Right forelimb (tissue), 1 donor: ENCODE measurements at places on chromosomes 4 and X.

- no peak for DNase-seq
Observed at GRCh38 chr4:42018451-42018850, 28.1 kb downstream of the SLC30A9 start.

DNA sequence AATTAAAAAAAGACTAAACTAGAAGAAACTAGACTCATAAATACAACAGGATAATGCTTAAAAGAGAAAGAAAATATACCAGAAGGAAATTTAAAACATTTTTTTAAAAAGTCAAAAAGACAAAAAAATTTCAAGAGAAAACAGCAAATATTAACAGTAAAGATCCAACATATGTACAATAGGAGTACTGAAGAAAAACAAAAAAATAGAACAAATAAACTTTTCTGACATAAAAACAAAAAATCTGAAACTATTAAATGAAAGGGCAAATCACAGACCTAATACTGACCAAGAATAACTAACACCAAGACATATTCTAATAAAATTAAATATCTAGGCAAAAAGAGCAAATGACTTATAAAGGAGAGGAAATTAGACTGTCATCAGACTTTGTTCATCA, 11.5 kb downstream of the DNAJB14 start:
- DNase-seq, result no peak

DNA sequence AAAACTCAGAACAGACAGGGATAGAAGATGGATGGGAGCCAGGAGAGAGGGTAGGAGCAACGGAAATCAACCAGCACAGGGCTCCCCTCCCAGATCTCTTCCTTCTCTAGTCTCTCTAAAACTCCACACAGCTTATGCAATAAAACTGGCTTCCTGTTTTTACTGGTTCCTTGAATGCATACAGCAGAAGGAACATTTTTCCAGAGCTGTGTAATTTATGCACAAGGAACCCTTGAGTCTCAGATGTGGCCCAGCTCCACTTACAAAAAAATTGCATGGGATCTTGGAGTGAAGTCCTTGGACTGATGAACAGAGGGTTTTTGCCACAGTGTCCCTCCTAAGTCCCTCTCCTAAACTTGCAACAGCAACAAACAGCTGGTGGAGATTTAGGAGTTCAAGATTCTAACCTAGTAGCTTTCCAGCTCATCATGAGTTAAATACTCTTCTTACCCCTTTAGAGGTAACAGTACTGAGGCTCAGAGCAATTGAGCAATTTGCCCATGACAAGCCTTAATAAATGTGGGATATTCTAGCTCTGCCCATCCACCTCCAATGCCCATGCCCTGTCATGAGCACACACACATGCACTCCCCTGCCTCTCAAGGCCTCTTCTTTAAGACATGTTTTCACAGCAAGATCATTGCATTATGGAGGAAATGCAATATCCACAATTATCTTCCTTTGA, 18.4 kb upstream of the CC2D2A start:
- no peak for DNase-seq

DNA sequence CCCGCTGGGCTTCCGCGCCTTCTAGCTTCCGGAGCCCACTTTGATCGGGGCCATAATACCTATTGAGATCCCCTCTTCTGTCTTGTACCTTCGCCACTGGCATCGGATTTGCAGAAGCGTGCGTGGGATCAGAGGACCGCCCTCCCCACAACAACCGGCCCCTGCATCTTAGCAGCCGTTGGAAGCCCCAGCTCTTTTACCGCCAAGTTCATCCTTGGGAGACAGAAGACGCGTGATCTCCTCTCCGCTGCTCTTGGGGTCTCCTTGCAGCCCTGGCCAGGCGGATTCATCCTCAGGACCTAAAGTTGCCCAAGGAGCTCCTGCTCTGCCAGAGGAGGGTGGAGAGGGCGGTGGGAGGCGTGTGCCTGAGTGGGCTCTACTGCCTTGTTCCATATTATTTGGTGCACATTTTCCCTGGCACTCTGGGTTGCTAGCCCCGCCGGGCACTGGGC, 1.6 kb downstream of the SLIT2 start:
- no peak for DNase-seq

DNA sequence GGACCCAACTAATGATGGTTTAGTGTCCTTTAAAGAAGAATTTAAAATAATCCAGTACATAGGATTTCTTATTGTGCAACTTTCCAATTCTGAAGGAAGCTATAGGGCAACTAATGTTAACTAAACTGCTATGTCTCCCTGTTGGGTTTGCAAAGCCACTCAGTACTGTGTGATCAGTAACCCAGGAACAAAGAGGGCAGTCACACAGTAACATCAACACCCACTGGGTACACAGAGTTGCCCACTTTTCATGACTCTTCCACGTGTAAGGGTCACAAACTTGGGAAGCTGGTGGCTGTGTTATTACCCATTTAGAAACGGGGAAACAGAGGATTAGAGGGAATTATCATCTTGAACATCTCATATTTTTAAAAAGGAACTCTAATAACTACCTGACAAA, 555.0 kb upstream of the DIPK2B start:
- DNase-seq, result no peak

DNA sequence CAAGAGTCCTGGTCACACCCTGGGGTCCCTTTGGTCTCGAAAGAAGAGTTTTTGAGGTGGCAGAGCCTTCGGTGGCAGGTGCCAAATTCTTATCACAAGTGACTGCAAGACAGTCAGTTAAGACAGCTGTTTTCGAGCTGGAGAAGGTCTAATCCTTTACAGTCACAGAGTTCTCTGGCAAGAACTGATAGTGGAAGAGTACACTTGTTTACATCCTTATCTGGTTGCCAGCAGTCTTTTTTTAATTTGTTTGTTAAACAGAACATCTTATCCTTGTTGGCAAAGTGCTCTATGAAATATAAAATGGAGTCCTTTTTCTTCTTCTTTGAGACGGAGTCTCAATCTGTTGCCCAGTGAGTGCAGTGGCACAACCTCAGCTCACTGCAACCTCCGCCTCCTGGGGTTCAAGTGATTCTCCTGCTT, 50.4 kb upstream of the ELOVL6 start:
- DNase-seq, result no peak

- DNase-seq, result no peak
Observed at GRCh38 chrX:153686711-153687110, 1.0 kb upstream of the SLC6A8 start.

GRCh38 chr4:119794681-119795080, 166.1 kb upstream of the PDE5A start:
- DNase-seq, result no peak

DNA sequence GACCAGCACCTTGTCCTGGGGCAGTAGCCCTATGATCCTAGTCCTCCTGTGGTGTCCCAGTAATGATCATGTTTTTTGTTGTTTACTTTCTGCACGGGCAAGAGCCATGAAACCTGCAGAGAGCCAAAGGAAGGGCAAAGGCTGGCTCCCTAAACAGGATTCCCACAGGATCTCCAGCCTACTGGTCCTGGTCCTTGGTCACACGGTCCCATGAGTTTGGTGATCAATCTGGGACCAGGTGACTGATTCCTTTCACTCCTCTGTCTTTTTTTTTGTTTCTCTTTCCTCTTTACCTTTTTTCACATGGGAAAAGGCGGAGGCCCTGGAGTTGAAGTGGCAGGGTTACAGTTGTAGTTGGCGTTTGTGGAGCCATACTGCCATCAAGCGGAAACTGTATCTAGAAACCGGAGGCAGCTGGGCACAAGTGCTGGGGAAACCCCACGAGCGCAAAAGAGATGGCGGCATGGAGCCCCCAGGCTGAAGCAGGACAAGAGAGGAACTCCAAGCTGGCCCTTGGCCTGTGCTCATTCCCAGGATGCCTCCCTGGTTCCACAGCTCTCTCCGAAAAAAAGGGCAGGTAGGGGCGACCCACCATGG, 34.6 kb downstream of the NBDY start:
- DNase-seq, result no peak

DNA sequence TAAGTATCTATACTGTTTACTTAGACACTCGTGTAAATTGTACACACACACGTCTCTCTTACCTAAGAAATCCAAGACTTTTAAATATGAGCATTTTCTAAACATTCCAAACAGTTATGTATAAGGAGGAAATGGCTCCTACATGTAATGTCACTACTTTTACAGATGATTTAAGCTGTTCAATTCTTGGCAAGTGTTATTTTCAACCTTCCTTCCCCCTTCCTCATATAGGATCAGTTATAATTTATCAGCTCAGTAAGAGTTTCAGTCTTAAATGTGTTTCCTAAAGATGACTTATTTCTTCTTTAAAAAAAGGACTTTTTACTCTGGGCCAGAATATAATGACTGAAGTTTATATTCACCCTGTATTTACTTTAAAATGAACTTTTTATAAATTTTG, 601.1 kb downstream of the ANKRD50 start:
- DNase-seq, result no peak

GRCh38 chr4:1237981-1238675, 10.8 kb downstream of the CTBP1 start:
- DNase-seq, result peak; percentile 39

DNA sequence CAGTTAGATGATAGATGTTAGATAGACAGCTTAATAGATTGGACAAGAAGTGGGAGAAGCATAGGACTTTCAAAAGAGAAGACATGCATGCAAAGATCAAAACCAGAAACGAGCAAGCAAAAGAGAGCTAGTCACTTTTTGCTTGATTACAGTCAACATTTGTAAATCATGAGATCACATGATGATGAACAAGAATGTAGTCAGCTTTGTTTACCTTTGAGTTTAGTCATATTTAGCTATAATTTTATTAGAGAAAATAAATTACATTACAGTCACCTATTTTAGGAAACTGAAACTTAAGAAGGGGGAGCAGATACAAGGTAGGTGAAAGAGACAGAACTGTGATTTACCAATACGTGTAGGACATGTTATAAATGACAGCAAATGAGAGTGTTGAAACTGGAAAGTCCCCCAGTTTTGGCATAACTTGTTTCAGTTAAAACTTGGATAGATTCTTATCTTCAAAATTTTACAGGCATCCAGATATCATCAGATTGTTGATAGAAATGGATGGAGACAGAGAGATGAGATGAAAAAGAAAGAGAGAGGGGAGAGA, 1083.1 kb upstream of the PCDH10 start:
- no peak for DNase-seq

GRCh38 chr4:132026816-132027215, 1122.3 kb upstream of the PCDH10 start:
- no peak for DNase-seq

DNA sequence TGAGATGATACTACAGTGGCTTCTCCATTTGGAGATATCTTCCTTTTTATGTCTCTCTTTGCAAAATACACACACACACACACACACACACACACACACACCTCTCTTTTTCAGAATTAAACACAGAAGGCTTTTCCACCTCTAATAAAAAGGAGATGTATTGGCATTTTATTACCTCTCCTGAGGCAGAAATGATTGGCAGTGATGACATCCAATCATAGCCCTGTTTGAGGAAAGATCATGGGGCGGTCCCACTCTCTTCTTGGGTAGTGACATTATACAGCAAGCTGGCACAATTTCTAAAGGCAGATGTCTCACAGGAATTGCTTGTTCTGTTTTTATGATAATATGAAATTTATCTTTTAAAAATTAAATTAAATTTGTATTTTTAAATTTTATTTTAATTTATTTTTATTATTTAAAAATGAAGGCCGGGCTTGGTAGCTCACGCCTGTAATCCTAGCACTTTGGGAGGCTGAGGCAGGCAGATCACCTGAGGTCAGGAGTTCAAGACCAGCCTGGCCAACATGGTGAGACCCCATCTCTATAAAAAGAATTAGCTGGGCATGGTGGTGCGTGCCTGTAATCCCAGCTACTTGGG, 15.6 kb downstream of the CHRNA9 start:
- no peak for DNase-seq

- no peak for DNase-seq
Observed at GRCh38 chr4:147312376-147313046, 168.4 kb upstream of the EDNRA start.

DNA sequence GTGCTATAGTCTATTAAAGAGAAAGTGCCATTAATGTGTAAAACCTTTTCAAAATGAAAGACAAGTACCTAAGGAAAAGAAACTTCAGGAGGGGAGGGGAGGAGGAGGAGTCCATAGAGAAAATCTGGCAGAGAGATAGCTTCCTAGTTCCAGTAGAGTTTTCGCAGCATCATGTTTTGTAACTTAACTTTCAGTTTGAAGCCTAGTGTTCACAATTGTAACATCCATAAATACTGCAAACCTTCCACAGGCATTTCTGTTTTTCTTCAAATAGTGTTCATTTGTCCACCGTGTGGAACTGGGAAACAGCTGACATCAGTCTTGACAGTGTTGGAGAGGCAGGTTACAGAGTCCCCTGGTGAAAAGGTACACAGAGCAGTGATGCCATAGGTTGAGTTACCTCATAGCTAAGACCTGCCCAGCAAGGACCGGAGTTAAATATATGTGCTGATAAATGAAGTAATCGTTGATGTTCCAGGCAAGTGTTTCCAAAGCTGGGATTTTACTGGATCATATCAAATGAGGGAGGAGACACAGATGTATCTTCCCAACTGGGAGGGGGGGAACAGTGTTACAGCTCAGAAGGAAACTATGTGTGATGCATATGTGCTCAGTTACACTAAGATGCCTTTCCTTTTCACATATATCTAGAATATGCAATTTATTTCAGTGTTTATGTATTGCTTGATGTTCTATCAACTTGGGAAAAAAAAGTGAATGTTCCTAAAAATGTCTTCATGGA, 369.5 kb upstream of the FAM241A start:
- no peak for DNase-seq

DNA sequence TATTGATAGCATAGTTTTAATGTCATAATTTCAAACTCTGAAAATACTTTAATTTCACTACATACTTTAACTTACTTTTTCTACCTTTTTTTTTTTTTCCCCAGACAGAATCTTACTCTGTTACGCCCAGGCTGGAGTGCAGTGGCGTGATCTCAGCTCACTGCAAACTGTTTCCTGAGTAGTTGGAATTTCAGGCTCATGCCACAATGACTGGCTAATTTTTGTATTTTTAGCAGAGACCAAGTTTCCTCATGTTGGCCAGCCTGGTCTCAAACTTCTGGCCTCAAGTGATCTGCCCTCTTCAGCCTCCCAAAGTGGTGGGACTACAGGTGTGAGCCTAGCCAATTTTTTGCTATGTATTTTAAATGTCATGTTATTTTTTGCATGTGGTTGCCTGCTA, 741.6 kb downstream of the TRAM1L1 start:
- no peak for DNase-seq

DNA sequence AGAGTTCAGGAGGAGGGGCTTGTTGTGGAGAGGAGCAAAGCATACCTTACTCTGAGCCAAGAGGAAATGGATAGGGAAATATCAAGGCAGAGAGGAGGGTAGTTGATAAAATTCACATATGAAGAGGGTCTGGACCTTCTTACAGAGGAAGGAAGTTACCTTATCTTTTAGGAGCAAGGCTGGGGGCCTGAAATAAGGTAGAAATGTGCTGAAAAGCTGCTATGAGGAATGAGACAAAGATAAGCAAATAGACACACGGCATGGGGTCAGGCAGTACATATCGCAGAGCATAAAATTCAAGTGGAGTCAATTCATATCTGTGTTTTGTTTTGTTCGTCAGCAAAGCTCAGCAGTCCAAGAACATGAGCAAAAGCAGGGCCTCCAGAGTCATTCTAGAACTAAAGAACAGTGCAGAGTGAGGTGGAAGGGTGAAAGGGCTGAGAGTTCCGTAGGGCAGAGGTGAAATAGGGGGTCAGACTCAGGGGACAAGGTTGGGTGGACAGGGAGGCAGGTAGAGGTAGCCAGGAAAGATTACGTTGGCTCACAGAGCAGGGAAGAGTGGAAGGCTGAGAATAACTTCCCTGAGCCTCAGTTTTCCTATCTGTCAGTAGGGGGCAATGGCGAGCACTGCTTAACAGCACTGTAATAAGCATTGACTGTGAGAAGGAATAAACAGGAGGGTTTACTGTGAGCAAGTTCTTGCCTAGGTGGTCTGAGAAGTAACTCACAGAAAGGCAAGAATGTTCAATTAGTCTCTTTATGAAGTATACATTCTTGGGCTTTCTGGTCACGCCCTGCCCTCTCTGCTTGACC, 9.2 kb downstream of the VSIG4 start:
- no peak for DNase-seq

GRCh38 chr4:151905197-151905596, 144.4 kb upstream of the GATB start:
- DNase-seq, result no peak
